Kidney (tissue), 22 donors: ENCODE measurements at places on chromosomes 3 and 15. TPM values are rescaled to one million over a fixed set of nuclear protein-coding genes. Genes with fewer than 3 reads are reported as not detected.

RAMAC gene
- polyA plus RNA-seq: 18.3 TPM

DNA sequence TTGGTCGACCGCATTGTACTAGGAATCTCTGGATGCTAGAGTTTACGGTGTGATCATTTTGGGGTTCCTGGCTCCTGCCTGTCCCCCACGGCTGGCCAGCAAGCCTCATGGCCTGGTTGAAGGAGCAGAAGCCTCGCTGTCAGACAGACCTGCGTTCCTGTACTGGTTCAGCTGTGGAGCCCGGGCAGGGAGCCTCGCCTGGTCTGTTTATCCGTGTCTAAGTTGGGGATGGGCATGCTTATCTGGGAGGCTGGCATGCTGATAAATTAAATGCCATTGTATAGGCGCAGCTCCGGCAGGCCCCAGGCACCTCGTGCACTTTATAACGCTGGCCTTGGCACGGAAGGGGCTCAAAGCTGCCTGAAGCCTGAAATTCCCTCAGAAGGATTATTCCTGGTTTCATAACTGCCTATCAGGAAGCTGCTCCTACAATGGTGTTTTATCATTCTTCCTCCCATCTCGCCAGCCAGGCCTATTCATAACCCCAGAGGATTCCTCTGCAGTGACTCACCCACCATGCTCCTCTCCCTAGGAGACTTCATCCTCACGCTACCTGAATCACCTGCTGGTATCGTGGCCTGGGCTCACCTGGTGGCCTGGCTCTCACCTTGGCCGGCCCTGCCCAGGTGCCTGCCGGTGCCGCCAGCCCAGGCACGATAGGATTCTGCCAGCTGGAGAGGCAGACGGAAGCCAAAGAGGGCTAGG lies 110.9 kb downstream of the ASB7 start:
- DNase-seq: no peak
- peaks cover 8% of the 10 kb centered on the region for H3K4me1 ChIP-seq
- no peaks in the 10 kb centered on the region for H3K36me3 ChIP-seq
- H3K4me3 ChIP-seq: no peak overlapping the region
- no peak overlapping the region for H3K27ac ChIP-seq

DNA sequence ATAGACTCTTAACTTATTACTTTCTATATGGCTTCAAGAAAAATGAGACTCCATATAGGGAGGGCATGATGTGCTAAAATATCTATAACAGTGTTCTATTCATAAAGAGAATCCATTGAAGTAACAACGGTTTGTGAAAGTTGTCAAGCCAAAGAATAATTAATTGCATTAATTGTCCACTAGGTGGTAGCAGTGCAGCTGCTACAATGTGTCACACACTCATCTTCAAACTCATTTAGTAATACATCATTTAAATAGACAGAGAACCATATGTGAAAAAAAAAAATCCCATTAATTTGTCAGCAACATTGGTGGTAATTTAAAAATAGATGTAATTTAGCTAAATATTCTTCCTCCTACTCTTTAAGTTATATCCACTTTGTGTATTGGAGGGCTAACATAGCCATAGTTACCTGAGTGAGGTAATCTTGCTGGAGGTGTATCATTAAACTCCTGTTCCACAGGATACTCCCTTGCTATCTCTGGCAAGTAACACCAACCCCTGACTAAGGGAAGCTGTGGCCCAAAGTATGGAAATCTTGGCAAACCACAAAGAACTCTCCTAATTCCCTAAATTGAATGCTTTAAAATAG lies 3.7 kb upstream of the CPA3 start:
- no peak overlapping the region for H3K4me3 ChIP-seq
- H3K4me1 ChIP-seq: no peaks in the 10 kb centered on the region

CYP11A1 gene
- polyA plus RNA-seq: 2.7 TPM

DNA sequence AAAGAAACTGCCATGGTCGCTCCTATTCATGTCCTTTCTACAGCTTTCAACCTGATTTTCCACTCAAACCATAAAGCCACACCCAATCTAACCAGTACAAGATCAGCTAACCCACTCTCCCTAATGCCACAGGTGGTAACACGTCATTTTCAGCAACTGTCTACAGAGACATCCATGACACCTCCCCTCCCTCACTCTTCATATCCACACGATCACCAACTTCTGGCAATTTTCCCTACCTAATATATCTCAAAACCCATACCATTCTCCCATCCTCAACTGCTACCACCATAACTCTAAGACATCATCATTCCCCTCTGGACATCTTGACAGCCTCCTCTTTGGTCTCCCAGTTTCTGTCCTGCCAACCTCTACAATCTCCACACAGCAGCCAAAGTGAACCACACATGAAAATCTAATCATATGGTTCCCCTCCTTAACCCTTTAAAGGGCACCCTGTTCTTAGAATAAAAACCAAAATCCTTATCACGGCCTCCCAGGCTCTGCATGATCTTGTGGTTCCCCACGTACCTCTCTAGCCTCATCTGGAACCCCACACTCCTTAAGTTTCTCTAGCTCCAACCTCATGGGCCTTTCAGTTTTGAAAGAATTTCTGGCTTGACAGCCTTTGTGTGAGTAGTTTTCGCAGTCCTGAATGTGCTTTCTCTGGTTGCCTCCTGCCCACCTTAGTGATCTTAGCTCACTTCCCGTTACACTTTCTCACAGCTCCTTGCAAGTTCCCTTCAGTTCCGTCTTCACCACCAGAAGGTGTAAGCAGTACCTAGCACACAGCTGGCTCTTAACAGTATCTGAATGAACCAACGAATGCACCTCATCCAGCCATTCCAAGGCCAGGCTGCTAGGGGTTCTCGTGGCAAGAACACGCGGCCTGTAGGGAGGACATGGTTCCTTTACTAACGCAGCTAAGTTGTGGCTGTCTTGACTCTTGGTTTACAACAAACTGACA lies 33.4 kb downstream of the SPINK8 start:
- H3K36me3 ChIP-seq: peaks cover 9% of the 10 kb centered on the region
- H3K4me1 ChIP-seq: peaks cover 2% of the 10 kb centered on the region
- no peaks in the 10 kb centered on the region for H3K27me3 ChIP-seq
- DNase-seq: no peak

DNA sequence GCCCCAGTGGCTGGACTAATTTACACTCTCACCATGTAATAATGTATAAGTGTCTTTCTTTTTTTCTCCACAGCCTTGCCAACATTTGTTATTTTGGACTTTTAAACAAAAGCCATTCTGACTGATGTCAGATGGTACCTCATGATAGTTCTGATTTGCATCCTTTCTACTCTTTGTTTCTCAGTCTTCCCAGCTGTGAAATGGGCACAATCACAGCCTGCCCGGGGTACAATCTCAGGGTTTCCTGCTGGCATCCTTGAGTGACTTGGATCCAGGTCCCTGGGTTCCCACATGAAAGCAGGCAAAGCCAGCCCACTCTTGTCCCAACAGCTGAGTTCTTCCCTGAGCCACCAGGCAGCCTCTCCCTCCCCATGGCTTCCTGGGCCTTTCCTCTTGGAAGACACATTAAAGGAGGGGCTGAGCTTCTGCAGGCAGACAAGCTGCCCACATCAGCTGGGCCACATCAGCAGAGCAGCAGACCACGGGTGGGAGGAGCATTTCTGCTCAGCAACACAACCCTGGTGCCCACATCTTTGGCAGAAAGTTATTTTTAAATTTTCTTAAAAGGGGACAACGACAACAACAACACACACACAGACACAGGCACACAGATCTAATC lies 82.0 kb downstream of the MYLK start:
- DNase-seq: peak; percentile 79
- no peaks in the 10 kb centered on the region for H3K36me3 ChIP-seq
- no peaks in the 10 kb centered on the region for H3K27me3 ChIP-seq
- H3K4me3 ChIP-seq: no peak overlapping the region
- peaks cover 6% of the 10 kb centered on the region for H3K4me1 ChIP-seq

PRRT3 gene
- 3.6 TPM for polyA plus RNA-seq

DNA sequence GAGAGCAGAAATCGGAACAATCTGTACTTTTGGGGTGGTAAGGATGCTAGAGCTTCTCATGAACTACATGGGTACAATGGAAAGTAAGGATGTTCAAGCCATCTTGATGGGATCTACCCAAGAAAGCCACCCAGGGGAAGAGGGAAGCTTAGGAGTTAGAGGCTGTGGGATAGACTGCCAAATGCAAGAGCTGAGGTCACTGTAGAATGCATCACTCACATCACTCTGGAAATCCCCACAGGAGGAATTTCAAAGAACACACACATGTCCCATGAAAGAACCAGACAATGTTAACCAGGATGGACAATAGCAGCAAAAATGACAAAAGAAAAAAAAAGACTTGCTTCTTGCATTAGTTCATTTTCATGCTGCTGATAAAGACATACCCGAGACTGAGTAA lies 32.8 kb upstream of the UBE2E2 start:
- H3K4me1 ChIP-seq: no peaks in the 10 kb centered on the region
- no peak for DNase-seq
- no peaks in the 10 kb centered on the region for H3K36me3 ChIP-seq
- no peaks in the 10 kb centered on the region for H3K27me3 ChIP-seq

USP19 gene
- 29.3 TPM for polyA plus RNA-seq

DNA sequence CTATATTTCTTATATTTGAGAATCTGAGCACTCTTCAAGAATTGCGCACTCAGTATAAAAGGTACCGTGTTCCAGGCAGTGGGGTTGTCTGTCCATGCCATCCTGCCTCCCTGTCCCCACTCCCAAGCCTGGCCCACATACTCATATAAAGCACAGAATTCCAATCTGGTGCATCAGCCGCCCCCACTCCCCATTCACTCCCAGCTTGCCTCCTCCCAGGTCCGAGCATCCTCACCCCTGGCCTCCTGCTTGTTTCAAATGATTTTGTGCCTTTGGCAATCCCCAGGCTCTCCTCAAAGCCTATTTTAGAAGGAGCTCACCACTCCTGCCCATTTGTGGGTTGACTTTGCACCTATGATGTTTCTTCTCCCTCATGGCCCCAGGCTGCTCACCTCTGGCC lies 22.2 kb upstream of the IGF1R start:
- no peak for DNase-seq
- H3K27me3 ChIP-seq: peaks cover 11% of the 10 kb centered on the region
- no peak overlapping the region for H3K4me3 ChIP-seq
- no peaks in the 10 kb centered on the region for H3K36me3 ChIP-seq

- H3K4me1 ChIP-seq: no peaks in the 10 kb centered on the region
- H3K27ac ChIP-seq: no peak overlapping the region
- DNase-seq: no peak
- H3K27me3 ChIP-seq: no peaks in the 10 kb centered on the region
- H3K36me3 ChIP-seq: no peaks in the 10 kb centered on the region
Observed at GRCh38 chr3:69406163-69406562, 20.3 kb upstream of the FRMD4B start.

GRCh38 chr3:105653166-105653565 lies 215.6 kb downstream of the CBLB start:
- peaks cover 2% of the 10 kb centered on the region for H3K36me3 ChIP-seq
- no peaks in the 10 kb centered on the region for H3K27me3 ChIP-seq
- H3K4me3 ChIP-seq: no peak overlapping the region
- no peak for DNase-seq
- H3K4me1 ChIP-seq: no peaks in the 10 kb centered on the region

DNA sequence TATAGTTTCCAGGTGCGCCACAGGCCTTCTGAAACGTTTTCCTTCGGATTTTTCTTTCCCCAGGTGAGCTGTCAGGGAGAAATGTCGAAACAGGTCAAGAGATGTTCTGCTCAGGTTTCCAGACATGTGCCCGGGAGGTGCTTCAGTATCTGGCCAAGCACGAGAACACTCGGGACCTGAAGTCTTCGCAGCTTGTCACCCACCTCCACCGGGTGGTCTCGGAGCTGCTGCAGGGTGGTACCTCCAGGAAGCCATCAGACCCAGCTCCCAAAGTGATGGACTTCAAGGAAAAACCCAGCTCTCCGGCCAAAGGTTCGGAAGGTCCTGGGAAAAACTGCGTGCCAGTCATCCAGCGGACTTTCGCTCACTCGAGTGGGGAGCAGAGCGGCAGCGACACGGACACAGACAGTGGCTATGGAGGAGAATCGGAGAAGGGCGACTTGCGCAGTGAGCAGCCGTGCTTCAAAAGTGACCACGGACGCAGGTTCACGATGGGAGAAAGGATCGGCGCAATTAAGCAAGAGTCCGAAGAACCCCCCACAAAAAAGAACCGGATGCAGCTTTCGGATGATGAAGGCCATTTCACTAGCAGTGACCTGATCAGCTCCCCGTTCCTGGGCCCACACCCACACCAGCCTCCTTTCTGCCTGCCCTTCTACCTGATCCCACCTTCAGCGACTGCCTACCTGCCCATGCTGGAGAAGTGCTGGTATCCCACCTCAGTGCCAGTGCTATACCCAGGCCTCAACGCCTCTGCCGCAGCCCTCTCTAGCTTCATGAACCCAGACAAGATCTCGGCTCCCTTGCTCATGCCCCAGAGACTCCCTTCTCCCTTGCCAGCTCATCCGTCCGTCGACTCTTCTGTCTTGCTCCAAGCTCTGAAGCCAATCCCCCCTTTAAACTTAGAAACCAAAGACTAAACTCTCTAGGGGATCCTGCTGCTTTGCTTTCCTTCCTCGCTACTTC lies 3.8 kb downstream of the BHLHE40 start:
- H3K27ac ChIP-seq: peak overlapping the region; percentile 89
- no peaks in the 10 kb centered on the region for H3K27me3 ChIP-seq
- H3K4me3 ChIP-seq: no peak overlapping the region
- peaks cover 2% of the 10 kb centered on the region for H3K36me3 ChIP-seq
- H3K4me1 ChIP-seq: peaks cover 10% of the 10 kb centered on the region

GRCh38 chr15:74906067-74906449 lies 593 bp downstream of the FAM219B start:
- peaks cover 3% of the 10 kb centered on the region for H3K36me3 ChIP-seq
- peak; percentile 50 for DNase-seq
- H3K4me1 ChIP-seq: peaks cover 3% of the 10 kb centered on the region

DNA sequence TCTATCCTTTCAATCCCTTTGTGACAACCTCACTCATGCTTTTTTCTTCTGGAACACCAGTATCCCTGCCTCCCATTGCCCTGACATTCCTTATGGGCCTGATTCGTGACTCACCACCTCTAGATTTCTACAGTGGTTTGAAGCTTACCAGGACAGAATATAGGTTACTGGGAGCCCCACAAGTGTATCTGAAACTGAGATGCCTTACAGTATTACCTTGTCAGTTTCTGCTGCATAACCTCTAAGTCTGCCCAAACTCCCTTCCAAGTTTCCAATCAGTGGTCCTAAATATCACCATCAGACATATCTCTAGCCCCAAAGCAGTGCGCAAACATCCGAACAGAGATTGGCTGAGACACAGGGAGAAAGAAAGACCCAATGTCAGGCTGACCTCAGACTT lies 5.6 kb downstream of the CPB1 start:
- DNase-seq: no peak
- H3K4me1 ChIP-seq: no peaks in the 10 kb centered on the region
- no peak overlapping the region for H3K4me3 ChIP-seq
- no peaks in the 10 kb centered on the region for H3K36me3 ChIP-seq
- no peak overlapping the region for H3K27ac ChIP-seq
- no peaks in the 10 kb centered on the region for H3K27me3 ChIP-seq

DNA sequence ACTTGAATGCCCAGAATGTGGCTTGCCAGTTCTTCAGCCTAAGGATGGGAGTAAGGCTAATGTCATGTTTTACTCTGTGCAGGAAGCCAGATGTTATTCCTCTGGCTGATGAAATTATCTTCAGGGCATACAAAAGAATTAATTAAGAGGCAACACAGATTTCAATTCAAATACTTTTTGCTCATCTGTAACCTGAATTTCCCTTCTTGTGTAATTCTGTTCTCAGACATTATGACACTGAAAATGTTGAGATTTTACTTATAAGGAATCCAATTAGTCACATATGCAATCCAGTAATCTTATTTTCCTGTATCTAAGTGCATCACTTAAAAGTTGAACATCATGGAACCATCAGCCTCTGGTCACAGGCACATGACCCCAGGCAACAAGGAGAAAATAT lies 136.5 kb downstream of the CPNE4 start:
- H3K27me3 ChIP-seq: no peaks in the 10 kb centered on the region
- H3K4me1 ChIP-seq: no peaks in the 10 kb centered on the region
- no peaks in the 10 kb centered on the region for H3K36me3 ChIP-seq

- H3K27ac ChIP-seq: no peak overlapping the region
- H3K36me3 ChIP-seq: no peaks in the 10 kb centered on the region
- H3K4me1 ChIP-seq: no peaks in the 10 kb centered on the region
Observed at GRCh38 chr3:109346099-109346498, 8.8 kb upstream of the DPPA4 start.
